NCI-H1436 treated with DMSO at 0.1 percent for 48 hours (cell line): ENCODE measurements at places on chromosomes 11 and 22.

DNA sequence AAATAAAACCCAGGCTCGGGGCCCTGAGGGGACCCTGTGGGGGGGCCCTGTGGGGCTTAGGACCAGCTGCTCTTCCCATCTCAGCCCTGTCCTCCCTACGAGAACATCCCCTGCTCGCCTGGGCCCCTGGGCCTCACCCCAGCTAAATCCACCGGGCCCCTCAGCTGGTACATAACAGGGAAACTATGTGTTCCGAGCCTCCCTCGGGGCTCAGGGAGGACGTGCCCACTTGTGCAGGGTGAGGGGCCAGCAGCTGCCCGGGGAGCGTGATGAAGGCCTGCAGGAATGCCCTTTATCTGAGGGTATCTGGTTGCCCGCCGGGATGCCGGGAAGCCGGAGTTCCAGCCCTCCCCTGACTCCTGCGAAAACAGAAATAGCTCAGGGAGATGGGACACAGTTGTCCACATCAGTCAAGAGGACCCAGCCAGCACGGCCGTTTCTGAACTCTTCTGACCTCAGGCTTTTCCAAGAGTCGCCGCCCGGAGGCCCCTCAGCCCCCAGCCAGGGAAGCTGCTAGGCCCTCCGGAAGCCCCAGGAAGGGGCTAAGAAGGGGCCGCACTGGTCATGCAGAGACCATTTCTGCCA lies 20.6 kb downstream of the MRPL23 start:
- no peak for DNase-seq

DNA sequence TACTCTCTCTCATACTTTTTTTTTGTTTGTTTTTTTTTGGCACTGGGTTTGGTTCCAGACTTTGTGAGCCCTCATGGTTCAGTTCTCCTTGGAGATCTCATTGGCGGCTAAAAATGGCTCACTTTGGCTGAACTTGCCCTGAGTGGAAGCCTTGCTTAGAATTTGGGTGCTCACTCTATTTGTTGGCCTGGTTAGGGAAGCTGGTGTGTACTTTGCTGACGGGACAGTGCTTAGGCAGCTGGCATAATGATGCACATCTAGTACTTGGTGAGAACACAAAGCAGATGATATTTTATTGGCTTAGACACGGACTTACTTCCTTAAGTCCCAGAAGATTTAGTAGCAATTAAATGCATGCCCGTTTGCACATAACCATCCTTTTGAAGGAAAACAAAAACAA lies 66.5 kb upstream of the GRAMD1B start:
- DNase-seq, result no peak

DNA sequence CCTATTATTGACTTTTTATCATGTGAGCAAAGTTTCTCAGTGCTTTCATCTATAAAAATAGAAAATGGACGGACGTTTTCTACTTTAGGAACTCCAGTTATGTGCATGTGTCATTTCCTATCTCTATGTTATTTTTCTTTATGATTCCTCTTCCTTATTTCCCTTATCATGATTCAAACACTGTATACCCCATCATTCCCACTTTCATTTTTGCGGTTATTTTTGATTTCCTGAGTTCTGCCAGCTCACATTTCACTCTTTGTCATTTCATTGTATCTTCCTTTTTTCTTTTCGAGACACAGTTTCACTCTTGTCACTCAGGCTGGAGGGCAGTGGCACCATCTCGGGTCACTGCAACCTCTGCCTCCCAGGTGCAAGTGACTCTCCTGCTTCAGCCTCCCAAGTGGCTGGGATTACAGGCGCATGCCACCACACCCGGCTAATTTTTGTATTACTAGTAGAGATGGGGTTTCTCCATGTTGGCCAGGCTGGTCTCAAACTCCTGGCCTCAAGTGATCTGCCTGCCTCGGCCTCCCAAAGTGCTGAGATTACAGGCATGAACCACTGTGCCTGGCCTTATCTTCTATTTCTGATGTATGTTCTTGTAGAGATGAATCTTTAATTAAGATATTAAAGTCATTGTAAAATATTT lies 21.5 kb downstream of the C11orf58 start:
- no peak for DNase-seq

DNA sequence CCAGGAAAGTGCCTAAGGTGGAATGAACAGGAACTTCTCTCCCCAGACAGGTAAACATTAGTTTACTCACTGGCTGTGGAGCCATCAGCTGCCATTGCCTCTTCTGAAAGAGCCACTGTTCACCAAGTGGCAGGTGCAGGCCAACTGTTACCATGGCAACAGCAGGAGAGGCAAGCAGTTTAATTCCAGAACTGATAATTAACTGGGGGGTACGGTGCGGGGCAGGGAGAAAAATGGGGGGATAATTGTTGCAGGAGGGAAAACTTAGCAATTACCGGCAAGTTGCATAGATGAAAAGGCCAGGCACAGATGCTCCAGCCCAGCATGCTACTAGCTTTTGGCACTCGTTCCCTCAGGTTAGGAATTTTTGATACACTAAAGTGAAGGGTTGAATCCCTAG lies 85.1 kb downstream of the TRIM44 start:
- DNase-seq, result peak; percentile 45

- DNase-seq, result no peak
Measured at GRCh38 chr11:134640536-134640935, 228.5 kb upstream of the B3GAT1 start.

DNA sequence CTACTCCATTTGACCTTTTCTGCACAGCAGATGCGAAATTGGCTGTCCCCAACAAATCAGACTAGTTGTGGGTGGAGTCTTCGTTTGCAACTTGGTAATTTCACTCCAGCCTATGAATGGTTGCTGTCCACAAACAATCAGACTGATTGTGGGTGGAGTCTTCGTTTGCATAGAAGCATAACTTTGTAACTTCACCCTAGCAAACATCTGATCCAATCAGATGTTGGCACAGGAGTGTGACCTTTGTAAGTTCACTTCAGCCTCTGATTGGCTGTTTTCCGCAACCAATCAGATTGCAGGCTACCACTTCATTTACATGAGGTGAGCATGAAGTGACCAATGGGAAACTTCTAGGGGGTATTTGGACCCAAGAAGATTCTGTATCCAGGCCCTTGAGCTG lies 16.3 kb upstream of the CABP2 start:
- no peak for DNase-seq

DNA sequence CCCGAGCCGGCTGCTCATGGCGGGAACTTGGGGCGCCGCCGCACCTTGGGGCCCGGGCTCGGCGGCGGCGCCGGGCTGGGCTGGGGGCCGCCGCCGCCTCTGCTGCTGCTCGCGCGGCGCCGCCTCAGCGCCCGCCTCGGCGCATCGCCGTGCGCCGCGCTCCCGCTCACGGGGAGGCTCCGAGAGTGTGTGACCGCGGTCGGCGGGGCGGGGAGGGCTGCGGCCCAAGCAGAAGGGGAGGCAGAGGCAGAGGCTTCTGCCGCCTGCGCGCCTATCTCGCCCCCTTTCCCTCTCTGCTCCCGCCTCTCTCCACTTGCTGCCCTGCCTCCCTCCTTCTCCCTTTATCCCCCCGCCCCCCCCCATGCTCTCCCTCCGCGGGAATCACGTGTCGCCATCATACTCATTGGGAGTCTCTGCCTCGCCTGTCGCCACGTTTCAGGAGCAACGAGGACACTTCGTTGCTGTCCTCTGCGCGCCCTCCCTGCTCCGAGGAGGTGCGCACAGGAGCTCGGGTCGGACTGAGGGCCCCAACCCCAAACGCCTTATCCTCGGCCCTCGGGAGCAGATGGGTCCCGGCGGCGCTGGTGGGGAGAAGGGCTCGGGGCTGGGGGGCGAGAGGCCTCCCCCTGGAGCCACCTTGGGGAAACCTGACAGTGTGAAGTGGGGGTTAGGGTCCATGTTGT lies at the start of gene GUCY1A2:
TSS of gene GUCY1A2 (minus strand) at position 258 of the 683 bp plus-strand sequence. CDS start 421 bp downstream, outside the sequence.
- DNase-seq, result no peak

- DNase-seq, result no peak
Measured at GRCh38 chr11:32886180-32886579, 6.4 kb upstream of the QSER1 start.

- DNase-seq, result no peak
Measured at GRCh38 chr11:1163321-1163910, 5.7 kb downstream of the MUC5AC start.

DNA sequence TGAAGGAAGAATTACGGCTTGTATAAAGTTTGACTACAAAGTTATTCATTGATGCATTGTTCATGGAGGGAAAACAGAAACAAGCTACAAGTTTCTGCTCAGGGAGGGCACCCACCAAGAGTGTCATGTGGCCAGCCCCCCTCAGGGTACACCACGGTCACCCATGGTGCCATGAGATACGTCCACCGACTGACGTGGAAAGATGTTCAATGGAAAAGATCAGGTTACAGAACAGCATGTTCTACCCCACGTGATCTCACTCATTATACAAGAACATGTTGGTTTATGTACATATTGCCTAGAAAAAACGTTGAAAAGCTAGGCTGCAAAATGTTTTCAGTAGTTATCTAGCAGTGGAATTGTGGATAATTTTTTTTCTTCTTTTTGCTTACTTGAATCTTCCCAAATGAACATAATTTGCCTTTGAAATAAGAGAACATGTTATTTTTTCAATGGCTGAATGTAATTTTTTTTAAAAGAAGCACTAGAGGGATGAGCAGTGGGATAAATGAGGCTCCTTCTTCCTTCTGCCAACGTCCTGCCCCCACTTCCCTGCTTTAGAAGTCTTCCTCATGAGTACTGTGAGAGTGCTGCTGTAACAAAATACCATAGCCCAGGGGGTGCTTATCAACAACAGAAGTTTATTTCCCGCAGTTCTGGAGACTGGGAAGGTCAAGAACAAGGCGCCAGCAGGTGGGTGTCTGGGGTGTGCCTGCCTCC lies 22.5 kb downstream of the RCN1 start:
- no peak for DNase-seq

DNA sequence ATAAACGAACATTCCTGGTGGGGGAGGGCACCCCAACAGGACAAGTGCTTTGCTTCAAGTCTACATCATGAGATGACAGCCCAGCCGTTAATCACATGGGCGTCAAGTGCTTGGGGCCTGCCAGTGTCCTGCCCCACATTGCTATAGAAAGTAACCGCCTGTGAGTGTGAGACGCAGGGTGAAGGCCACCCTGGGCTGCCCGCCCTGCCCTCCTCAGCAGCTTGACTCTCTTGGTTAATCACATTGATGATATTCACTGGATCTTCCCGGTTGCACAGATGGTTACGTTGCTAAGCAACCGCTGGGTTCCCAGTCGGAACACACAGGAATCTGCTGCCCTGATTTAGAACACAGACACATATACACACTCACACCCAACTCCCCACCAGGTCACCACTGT lies 79.3 kb downstream of the CTTN start:
- no peak for DNase-seq

- no peak for DNase-seq
Measured at GRCh38 chr11:75277211-75277805, 36.7 kb downstream of the TPBGL start.

DNA sequence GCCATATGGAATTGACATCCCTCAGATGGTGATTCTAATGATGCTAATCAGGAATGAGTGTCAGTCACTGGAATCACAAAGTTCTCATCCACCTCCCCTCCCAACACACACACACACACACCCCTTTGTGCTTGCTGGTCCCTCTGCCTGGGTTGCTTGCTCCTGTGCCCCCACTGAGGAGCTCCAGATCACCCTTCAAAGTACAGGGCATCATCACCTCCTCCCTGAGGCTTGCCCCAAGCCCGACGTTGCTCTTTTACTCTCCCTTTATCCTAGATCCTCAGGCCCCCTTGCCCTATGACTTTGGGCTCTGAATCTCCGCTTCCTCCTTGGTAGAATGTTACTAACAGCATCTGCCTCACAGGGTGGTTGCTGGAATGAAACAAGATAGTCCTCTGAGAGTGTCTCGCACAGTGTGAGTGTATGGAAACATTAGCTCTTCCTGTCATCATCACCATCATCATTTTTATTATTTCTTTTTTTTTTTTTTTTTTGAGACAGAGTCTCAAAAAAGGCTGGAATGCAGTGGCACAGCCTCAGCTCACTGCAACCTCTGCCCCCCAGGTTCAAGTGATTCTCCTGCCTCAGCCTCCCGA lies 3.4 kb downstream of the TOM1 start:
- DNase-seq, result no peak

- no peak for DNase-seq
Measured at GRCh38 chr22:47374901-47375575, 612.6 kb downstream of the TBC1D22A start.

DNA sequence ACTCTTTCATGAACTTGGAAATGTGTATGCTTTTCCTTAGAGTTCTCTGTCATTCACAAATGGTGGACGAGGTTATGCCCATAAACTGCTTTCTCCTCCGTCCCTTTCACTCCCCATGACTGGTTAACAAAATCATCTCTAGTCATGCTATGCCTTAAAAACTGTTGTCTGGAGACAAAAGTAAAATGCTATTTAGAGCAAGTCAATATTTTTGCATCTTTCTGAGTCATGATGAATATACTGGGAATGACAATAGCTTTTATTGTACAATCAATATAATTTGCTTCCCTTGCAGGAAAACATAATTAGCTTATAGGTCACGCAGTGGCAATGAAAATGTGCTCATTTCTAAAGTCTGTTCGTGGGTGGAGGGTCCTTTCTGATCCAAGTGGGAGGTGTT lies 216.7 kb upstream of the SORL1-AS1 start:
- no peak for DNase-seq
